ENCODE measurements at places on chromosomes 11 and 22.

DNA sequence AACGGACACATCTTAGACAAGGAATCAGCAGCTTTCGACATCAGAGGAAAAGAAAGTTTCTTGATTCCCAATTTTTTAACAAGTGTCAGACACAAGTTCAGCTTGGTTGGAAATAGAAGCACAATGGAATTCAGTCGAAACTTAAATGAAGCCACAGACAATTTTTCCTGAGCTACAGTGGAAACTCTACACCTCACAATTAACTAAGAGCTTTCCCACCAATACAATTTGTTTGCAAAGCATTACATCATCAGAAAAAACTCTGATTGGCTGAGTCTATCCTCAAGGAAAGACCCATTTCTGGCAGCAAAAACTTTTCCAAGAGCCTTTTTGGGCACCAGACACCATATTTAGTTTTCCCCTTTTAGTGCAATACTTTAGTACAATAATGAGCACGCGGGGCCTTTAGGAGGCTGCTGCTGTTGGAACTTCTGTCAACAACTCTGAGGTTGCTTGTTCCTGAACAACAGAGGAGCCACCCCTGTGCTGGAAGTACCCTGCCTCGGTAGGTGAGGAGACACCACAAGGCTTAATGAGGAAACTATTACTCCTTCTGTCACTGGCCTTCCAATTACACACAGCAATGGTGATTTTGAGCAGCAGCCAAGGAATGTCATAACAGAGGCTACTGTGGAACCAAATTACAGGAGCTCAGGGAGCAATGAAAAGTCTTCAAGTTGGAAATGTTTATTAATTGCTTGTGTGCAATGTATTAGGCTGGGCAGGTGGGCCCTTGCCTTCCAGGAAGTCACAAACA is 61.9 kb upstream of the BARX2 start:
- DNase-seq = no peak

- no peak for DNase-seq
These were observed 433.2 kb downstream of the GUCY1A2 start for GRCh38 chr11:106585061-106585460.

GRCh38 chr22:45602824-45603595 is 68.6 kb upstream of the ATXN10 start:
- DNase-seq = no peak

DNA sequence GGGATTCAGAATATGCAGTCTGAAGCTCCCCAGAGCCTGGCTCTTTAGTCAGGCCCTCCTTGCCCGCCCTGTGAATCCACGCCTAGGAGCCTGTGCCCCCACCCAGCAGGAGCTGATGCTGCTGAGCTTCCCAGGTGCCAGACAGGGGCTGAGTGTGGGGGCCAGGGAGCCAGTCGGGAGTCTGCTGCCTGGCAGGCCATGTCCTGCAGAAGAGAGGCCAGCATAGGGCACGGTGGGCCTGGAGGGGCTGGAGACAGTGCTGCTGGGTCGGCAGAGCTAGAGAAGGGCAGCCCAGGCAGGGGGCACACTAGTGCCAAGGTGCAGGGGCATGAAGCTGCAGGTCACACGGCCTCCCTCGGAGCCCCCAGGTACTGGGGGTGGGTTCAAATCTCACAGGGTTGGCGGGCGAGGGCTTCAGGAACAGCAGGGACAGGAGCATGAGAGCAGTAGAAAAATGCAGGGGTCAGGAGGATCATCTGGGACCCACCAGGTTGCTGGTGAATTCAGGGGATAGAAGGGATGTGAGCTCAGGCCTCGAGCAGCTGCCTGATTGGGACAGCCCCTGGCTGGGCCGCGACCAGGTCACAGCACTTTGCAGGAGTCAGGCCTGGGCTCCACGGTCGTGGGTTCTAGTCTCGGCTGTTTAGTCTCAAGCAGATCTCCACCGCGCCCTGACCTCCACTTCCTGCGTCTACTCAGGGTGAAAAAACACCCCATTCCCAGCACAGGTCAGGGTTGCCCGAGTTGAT is 4.1 kb upstream of the SEPTIN5 start:
- DNase-seq = no peak

DNA sequence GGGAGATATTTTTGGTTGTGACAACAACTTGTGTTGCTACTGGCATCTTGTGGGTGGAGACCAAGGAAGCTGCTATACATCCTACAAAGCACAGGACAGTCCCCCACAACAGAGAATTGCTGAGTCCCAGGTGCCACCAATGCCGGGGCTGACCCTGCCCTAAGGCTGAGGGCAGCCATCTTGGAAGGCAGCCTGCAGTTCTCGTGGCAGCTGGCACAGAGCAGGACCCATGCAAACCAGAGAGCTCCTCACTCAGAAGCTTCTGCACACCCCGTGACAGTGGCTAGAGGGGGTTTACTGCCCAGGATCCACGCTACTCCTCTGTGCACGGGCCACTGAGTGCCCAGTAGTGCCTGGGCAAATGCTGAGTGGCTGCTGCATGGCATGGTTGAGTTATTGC is 143.4 kb downstream of the CTTN start:
- no peak for DNase-seq

DNA sequence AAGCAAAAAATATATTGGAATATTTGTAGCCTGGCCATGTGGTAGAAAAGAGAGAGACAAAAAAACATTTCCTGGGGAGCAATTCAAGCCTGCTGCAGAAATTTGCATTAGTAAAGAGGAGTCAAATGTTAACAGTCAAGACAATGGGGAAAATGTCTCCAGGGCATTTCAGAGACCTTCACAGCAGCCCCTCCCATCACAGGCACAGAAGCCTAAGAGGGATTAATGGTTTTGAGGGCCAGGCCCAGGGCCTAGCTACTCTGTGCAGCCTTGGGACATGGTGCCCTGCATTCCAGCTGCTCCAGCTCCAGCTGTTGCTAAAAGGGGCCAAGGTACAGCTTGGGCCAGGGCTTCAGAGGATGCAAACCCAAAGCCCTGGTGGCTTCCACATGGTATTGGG is 46.8 kb downstream of the PGR start:
- DNase-seq = no peak

- DNase-seq = peak; percentile 52
These were observed 102.7 kb downstream of the BRD1 start for GRCh38 chr22:49724893-49725489.

DNA sequence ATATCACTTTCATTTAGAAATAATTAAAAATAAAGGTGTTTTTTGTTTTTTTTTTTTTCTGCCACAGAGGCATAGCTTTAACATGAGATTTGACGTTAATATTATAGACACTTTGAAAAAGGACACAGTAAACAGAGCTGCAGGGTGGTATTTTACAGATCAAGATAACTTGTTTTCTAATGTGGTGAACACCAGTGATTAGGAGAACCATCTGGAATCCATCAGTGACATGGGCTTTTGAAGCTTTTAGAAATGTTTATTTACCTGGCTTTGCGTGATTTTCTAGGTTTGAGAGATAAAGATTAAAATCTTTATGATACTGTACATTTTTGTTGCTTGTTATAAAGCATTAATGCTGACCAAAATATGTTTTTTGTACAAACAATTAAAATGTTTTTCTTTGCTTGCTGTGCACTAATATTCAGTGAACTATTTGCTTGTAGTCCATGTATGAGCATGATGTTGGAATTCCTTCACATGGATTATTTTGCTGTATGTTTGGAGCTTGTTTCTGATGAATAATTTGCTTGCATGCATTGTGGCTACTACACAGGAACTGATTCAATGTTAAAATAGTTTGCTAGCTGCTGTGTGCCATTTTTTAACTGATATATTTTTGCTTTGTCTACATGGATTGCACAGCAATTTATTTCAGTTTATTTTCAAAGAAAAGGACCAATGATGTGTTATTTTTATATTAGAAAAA is 352.1 kb upstream of the NARS2 start:
- no peak for DNase-seq

DNA sequence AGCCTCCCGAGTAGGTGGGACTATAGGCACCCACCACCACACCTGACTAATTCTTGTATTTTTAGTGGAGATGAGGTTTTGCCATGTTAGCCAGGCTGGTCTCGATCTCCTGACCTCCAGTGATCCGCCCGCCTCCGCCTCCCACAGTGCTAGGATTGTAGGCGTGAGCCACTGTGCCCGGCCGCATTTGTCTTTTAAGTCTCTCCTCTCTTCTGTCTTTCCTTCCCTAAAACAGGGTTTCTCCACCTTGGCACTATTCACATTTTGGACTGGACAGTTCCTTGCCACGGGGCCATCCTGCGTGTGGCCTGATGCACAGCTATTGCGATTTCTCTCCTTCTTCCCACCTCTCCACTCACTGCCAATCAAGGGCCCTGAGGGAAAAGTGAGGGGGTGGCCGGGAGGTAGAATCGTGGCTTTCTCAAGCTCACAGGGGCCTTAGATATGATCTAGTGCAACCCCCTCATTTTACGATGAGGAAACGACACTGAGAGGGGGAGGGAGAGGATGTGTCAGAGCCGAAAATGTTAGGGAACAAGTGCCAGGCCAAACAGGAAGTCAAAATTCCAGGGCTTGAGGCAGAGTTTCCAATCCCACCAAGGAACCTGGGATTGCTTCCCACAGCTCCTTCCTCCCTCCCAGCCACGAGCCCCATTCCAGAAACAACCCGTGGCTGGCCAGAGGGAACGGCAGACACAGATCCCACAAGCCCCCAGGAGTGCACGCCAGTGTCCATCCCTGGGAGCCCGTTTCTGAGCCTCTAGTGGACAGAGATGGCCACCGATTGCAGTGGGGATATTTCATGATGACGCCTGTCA is 21.2 kb downstream of the SCGB1A1 start:
- DNase-seq = no peak

DNA sequence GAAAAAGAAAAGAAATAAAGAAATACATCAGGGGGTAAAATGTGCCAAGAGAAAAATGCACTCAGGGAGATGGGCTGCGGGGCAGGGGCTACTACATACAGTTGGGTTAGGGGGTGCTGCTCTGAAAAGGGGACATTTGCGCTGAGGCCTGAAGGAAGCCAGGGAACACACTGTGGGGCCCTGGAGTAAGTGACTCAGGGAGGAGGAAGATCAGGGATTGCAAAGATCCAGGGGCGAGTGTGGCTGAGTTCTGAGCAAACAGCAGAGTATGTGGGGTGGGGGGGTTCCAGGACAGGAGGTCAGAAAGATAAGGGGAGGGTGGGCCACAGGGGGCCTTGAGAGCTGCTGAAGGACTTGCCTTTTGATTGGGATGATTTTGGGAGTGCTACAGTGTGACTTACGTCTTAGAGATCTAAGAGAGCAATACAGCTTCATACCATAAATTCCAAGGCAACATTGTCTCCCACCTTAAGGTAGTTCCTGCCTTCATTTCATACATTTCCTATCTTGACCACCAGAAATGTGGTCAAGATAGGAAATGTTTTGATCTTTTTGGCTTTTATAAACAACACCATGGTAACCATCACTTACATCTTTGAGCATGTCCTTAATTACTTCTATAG is 5.8 kb downstream of the A4GALT start:
- no peak for DNase-seq

DNA sequence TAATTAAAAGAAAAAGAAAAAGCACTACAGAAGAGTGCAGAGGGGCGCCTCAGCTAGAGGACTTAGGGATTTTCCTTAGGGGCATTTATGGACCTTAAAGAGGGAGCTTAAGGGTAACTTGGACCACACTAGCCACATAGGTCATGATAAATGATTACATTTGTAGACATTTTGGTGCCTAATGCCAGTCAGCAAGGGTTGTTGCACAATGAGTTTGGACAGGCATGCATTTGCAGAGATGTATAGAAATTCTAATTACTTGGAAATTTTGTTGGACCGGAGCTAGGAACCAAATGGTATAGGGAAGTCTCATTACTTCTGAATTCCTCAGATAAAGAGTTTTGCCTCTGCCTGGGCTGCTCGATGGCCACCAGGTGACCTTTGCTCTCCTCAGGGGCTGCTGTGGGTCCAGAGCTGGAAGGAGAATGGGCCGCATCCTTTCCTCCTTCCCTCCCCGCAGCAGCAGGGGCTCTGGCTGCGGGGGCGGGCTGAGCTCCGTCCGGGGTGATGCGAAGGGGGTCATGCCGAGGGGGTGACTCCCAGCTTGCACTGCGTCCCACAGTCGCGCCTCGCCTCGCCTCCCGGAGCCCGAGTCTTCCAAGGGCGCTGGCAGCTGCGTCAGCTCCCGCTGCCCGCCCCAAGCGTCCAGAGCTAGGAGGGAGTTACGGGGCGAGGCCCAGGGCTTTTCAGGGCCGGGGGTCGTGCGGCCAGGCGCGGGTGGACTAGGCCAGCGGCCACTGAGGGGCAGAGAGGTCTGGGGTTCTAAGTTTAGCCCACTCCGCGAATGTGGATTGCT is 20.3 kb upstream of the MALAT1 start:
- no peak for DNase-seq

DNA sequence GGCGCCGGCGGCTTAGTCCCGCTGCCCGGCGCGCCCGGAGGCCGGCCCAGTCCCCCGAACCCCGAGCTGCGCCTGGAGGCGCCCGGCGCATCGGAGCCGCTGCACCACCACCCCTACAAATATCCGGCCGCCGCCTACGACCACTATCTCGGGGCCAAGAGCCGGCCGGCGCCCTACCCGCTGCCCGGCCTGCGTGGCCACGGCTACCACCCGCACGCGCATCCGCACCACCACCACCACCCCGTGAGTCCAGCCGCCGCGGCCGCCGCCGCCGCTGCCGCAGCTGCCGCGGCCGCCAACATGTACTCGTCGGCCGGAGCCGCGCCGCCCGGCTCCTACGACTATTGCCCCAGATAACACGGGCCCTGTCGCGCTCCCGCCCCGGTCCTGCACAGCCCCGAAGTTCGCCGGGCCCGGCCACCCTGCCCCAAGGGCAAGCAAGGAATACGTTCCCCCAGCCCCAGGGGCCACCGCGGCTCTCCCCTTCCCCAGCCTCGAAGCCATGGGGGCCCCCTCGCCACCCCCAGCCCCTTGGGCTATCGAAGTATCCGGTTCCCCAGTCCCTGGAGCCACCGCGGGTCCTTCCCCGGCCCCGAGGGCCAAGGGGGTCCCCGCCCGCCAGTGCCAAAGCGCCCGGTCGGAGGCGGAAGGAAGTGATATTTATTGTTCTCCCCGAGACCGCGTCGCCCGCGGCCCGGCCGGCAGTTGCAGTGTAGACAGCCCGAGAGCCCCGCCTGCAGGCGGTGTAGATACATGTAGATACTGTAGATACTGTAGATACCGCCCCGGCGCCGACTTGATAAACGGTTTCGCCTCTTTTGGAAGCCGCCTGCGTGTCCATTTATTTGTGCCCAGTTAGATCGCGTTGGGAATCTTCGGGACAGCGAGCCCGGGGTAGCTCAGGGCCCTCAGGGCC is 6.2 kb downstream of the TBX1 start:
- DNase-seq = no peak

- DNase-seq = no peak
These were observed 8.3 kb downstream of the FTH1 start for GRCh38 chr11:61959114-61959513.
